ENCODE measurements at places on chromosomes 11 and 22.

DNA sequence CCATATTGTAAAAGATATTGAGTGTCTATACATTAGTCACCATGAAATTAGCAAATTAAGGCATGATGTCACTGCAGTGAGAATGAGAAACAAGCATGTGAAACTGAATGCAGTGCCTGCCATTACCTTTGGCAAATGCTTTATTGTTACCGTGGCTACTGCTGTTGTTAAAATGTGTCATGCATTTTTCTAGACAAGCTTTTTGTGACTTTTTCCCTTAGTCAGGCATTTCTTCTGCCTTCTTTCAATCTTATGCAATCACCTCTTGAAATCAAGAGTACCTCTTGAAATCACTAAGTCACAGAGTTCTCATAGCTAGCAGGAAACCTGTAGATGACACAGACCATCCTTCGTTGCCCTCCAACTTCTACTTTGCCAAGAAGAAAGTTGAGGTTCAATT lies 461.7 kb upstream of the TENM4 start:
- no peak for DNase-seq

DNA sequence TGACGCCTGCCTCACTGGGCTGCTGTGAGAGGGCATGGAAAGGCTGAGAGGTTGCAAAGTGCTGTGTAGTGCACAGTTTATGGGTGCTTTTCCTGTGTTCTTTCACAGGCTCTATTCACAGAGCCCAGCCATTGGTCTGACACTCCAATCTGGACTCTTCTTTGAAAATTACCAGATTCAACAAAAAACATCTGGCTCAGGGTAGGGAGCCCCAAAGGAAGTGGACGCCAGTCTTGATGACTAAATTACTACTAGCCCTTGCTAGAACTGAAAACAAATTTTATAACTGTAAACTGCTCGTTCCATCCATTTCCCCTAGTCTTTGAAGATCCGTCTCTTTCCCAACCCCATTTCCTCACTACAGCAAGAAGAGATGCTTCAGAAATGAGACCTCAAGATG lies 178.6 kb downstream of the TENM4 start:
- DNase-seq: no peak

DNA sequence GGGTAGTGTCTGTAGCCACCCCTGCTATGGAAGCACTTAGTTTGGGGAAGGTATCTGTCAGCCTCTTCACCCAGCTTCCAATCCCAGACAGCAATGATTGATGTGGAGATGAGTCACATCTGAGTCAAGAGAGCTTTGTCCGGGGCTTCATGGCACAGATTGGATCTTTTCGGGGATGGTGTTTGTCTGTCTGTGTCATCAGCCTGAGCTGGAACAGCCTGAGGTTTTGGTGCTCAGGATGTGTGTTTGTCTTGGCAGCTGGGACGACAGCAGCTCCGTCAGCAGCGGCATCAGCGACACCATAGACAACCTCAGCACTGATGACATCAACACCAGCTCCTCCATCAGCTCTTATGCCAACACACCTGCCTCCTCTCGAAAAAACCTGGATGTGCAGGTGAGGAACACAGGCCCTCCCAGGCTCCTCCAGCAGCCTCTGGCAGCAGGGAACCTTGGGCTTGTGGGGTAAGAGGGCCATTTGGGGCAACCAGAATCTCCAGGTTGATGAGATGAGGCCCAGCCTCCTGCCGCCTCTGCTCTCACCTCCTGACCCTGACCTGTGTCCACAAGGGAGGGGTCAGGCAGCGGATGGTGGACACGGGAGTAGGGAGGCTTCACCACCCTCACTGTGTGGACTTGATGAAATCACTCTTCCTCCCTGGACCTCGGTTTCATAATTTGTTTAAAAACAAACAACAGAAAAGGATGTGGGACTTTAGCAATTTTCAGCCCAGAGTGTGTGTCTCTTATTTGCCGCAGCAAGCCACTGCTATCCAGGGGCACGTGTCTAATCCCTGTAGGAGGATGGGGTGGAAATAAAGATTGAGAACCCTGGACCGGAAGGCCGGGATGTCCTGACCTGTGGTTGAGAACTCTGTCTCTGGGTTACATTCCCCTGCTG lies 124.3 kb downstream of the DBX1 start:
- no peak for DNase-seq

DNA sequence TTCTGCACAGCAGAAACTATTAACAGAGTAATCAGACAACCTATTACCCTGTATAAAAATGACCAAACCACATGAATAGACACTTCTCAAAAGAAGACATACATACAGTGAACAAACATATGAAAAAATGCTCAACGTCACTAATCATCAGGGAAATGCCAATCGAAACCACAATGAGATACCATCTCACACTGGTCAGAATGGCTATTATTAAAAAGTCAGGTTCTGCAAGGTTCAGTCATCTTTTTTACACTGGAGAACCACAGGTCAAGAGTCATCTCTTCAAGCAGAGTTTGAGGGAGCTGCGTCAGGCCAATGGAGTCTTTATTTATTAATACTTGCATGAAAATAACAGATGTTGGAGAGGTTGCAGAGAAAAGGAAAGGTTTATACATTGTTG lies 40.4 kb downstream of the RCN1 start:
- no peak for DNase-seq

DNA sequence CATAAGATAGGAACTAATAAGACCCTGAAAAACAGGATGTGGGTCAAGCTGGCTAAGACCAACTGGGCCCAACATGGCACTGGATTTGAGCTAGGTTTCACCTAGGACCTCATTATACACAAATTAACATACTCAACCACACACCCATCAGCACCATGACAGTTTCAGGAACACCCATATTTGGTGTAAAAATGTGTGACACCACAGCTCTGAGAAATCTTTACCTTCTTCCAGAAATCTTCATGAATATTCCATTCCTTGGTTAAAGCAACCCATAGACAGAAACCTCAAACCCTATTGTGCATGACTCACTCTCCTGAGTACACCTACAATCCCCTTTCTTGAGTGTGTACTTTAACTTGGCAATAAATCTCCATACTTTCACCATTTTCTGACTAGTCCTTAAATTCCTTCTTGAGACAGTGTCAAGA lies 378.8 kb downstream of the DYNC2H1 start:
- DNase-seq: no peak

GRCh38 chr11:134652586-134653255 lies 240.7 kb upstream of the B3GAT1 start:
- DNase-seq: no peak

- no peak for DNase-seq
Measured at GRCh38 chr11:61413496-61413895, 16.3 kb downstream of the CPSF7 start.

DNA sequence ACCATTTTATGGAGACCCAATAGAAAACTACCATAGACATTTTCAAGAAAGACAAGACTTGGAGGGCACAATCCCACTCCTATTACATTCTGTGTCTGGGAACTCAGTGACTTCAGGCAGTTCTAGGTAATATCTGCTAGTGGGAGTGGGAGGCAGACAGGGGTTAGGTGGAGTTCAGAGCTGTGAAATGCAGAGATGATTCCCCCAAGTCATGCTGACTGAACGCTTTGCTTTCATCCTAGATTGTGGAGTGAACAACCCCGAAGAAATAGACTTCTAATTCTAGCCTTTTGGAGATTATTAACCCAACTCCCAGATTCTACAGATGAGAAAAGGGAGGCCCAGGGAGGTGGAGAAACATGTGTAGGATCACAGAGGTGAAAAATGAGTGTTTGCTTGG lies 437.8 kb upstream of the CADM1 start:
- DNase-seq: no peak

GRCh38 chr11:14638561-14638960 lies 5.0 kb upstream of the PDE3B start:
- DNase-seq: no peak

GRCh38 chr11:64865286-64866172 lies 12.9 kb downstream of the EHD1 start:
- no peak for DNase-seq

GRCh38 chr11:67415501-67416304 lies at the start of gene CARNS1:
CARNS1 (plus strand) TSS chr11:67415678; CDS start chr11:67416200, 522 bp downstream.
- peak; percentile 59 for DNase-seq

DNA sequence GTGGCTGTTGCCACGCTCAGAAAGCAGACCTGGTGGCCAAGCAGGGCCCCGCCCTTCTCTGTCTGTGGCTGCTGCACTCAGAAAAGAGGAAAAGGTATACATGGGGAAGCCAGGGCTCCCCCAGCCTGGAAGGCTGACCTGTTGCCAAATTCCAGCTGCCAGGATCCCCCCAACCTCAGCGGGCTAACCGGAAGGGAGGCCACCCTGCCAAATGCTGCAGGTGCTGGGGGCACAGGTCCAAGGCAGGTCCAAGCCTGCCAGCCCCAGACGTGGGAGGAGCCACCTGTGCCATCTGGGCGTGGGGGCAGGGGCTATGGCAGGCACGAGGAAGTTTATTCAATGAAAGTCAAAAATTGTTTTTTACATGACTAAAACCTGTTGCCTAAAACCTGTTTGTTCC lies 2.6 kb downstream of the NPTXR start:
- no peak for DNase-seq

GRCh38 chr11:7696424-7696823 lies 9.9 kb downstream of the OVCH2 start:
- DNase-seq: no peak

DNA sequence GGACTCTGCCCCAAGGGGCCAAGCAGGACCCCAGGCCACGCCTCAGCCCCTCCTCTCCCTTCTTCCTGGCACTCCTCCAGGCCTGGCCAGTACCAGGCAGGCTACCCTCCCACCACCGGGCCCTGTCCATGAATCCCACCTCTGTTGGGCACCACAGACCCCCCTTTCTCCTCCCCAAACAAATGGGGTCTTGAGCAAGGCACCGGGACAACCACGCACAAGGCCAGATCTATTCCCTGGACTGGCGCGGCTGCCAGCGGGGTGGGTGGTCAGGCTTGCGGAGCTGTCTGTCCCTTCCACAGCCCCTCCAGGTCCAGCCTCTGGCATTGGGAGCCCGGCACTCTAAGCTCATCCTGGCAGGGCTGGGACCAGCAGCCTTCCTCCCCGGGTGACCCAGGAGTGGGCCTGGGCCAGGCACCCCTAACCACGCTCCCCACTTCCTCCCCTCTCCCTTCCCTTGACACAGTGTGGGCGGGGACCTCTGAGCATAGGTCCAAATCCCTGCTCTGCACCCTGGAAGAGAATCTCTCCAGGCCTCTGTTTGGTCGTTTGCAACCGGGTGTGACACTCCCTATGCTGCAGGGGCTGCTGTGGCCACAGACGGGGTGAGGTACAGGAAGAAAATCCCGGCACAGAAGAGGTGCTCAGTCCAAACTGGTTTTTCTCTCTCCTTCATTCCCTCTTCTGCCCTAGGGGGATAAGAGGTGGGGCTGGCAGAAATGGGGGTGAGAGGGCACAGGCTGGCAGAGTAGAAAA lies 14.6 kb downstream of the ELFN2 start:
- DNase-seq: no peak

DNA sequence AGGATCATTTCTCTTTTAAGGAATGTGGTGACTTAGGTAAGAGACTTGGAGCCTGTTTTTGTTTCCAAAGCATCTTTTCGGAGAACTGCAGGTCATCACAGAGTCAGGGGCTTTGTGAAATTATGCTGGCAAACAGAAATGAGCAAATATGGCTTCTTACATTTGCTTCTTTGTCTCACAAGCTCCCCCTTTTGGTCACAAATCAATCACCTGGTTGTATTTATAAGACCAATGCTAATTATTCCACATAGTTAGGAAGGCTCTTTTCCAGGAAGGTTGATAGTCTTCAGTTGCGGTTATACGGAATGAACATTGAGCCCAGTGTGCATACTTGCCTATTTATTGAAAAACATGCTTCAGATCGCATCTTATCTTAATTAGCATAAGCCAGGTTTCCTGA lies 34.6 kb upstream of the CEP126 start:
- DNase-seq: no peak

DNA sequence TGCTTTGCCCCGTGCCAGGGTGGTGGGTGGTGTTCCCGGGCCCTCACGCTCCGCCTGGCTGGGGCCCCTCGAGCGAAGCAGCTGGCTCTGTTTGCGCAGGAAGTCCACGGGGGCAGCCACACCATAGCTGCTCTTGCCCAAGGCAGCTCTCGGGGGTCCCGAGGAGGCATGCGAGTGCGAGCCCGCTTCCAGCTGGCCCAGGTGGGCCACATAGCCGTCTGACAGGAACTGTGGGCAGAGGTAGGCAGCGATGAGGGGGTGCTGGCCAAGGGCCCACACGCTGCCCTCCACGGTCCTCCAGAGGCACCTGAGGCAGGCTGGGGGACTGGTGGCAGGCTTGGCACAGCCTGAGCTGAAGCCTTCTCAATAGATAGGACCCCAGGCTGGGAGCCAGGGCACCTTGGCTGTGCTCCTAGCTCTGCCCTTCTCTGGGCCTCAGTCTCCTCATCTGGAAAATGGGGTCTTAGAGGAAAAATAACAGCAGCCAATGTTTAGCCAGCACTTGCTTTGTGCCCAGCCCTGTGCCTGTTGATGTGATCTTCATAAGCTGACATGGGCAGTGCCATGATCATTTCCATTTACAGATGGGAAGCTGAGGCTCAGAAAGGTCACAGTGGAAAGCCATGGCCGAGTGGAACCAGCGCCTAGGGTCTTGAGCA lies 9.4 kb downstream of the AIP start:
- DNase-seq: no peak

DNA sequence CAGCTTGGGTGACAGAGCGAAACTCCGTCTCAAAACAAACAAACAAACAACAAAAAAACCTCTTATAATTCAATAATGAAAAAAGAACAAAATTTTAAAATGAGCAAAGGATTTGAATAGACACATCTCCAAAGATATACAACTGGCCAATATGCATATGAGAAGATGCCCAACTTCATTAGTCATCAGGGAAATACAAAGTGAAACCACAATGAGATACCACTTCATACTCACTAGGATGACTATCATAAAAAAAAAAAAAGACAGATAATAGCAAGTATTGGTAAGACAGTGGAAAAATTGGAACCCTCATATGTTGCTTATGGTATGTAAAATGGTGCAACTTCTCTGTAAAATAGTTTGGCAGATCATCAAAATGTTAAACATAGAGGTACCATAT lies 28.7 kb upstream of the BARX2 start:
- no peak for DNase-seq

- DNase-seq: no peak
Measured at GRCh38 chr11:73971175-73971719, 11.4 kb downstream of the UCP2 start.

GRCh38 chr11:17673951-17674350 lies 45.4 kb upstream of the MYOD1 start:
- no peak for DNase-seq
